ENCODE measurements at places on chromosomes 11 and 22. TPM values are rescaled to one million over a fixed set of nuclear protein-coding genes. Genes with fewer than 3 reads are reported as not detected.

GNAZ gene
- 1.1 TPM for total RNA-seq

MAJIN gene
- not detected for total RNA-seq

OR8B8 gene
- not detected for total RNA-seq

HOATZ gene
- not detected for total RNA-seq

DNA sequence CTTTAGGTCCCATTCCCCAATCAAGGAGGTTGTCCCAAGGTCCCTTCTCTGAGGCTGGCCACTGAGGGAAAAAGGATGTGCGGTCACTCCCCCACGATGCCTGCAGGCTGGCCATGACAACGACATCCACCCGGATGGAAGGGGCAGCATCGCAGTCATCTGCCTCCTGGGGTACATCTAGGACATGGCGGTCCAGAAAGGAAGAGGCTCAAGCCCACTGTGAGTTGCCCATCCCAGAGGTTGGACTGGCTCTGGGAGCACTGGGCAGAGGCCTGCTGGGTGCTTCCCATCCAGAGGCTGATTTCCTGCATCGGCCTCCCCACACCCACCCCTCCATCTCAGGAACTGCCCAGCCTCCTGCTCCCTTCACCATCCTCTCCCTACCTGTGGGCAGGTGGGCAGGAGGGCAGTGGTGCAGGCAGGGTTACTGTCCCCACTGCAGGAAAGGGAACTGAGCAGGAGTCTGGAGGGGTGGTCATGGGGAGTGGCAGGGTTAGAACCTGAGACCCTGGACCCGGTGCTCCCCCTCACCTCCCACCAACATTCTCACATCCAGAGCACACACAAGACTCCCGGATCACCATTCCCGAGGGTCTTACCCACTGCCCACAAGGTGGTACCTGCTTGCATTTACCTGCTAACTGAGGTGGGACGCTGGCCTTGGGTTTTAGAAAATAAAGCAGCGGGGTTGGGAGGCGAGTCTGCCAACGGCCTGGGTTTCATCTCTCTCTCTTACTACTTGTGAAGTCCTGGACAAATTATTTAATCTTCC, 4.4 kb downstream of the RCE1 start:
- no peak for DNase-seq

- DNase-seq: no peak
These were observed 72.7 kb upstream of the TTC12 start for GRCh38 chr11:113241636-113242054.

GRCh38 chr22:26681395-26681821, 24.0 kb downstream of the MIAT start:
- no peak for DNase-seq

GRCh38 chr22:29914165-29914564, 31.2 kb downstream of the MTMR3 start:
- no peak for DNase-seq

DNA sequence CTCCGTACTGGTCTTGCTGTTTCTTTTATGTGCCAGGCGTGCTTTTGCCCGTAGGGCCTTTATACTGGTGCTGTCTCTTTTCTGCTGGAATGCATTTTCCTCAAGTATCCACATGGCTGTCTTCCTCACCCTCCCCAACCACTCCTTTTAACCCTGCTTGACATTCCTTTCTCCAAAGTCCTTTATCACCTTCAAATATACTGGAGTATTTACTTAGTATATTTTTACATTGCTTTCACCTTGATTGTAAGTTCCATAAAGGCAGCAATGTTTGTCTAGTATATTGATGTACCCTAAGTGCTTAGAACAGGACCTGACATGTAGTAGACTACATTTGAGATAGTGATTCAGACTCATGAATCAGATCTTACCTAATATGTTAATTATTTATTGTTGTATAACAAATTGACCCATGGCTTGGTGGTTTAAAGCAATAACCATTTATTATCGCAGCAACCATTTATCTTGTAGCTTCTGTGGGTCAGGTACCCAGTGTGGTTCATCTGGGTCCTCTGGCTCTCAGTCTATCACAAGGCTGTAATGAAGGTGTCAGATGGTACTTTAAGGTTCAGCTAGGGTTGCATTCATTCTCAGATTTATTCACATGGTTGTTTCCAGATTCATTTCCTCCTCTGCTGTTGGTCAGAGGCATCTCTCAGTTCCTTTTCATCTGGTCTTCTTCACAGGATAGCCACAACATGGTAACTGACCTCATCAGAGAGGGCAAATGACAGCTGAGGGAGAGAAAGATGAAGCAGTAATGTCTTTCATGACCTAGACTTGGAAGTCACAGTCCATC, 34.2 kb downstream of the DDX10 start:
- DNase-seq: no peak

GRCh38 chr22:17586831-17587440, 23.6 kb downstream of the SLC25A18 start:
- no peak for DNase-seq

GRCh38 chr11:119845756-119846155, 116.8 kb upstream of the NECTIN1 start:
- no peak for DNase-seq

Measured in pulmonary artery endothelial cell (primary cell).